ENCODE measurements at places on chromosomes 5 and 9. TPM values are rescaled to one million over a fixed set of nuclear protein-coding genes. Genes with fewer than 3 reads are reported as not detected.

GRCh38 chr9:106889061-106889590 lies 26.2 kb downstream of the ZNF462 start:
- H3K4me1 ChIP-seq: peaks cover 14% of the 10 kb centered on the region
- no peak overlapping the region for H3K4me3 ChIP-seq
- H3K36me3 ChIP-seq: no peaks in the 10 kb centered on the region
- H3K27ac ChIP-seq: no peak overlapping the region

GRCh38 chr9:123599781-123600180 lies 243.8 kb downstream of the CRB2 start:
- H3K27ac ChIP-seq: no peak overlapping the region
- no peaks in the 10 kb centered on the region for H3K4me1 ChIP-seq
- H3K27me3 ChIP-seq: no peaks in the 10 kb centered on the region
- H3K4me3 ChIP-seq: no peak overlapping the region

DNA sequence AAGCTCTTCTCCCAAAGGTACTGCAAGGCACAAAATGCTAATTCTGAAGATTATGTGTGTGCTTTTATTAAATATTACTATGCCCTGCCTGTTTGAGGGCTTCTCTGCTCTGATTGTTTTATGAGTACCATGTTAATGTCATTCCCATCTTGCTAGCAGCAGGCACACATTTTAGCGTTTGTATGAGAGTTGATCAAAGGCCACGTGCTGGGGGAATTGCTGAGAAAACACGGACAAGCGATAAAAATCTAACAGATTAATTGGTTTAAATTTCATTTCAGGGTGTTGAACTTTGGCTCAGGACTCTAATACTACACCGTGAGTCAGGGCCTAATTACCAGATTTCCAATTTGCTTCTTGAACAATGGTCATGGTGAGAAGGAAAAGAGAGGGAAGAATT lies 298.4 kb downstream of the EBF1 start:
- H3K27me3 ChIP-seq: no peaks in the 10 kb centered on the region
- H3K36me3 ChIP-seq: no peaks in the 10 kb centered on the region
- H3K4me3 ChIP-seq: no peak overlapping the region
- H3K4me1 ChIP-seq: no peaks in the 10 kb centered on the region
- no peak overlapping the region for H3K27ac ChIP-seq
- DNase-seq: peak; percentile 10

- H3K4me1 ChIP-seq: no peaks in the 10 kb centered on the region
- no peak overlapping the region for H3K27ac ChIP-seq
- DNase-seq: no peak
- no peaks in the 10 kb centered on the region for H3K27me3 ChIP-seq
- H3K4me3 ChIP-seq: no peak overlapping the region
These were observed 40.8 kb upstream of the ROPN1L start for GRCh38 chr5:10400831-10401230.

- no peaks in the 10 kb centered on the region for H3K27me3 ChIP-seq
- H3K36me3 ChIP-seq: no peaks in the 10 kb centered on the region
- no peak for DNase-seq
- no peak overlapping the region for H3K4me3 ChIP-seq
- H3K27ac ChIP-seq: no peak overlapping the region
- H3K4me1 ChIP-seq: no peaks in the 10 kb centered on the region
These were observed 31.4 kb upstream of the SYK start for GRCh38 chr9:90770182-90770738.

DNA sequence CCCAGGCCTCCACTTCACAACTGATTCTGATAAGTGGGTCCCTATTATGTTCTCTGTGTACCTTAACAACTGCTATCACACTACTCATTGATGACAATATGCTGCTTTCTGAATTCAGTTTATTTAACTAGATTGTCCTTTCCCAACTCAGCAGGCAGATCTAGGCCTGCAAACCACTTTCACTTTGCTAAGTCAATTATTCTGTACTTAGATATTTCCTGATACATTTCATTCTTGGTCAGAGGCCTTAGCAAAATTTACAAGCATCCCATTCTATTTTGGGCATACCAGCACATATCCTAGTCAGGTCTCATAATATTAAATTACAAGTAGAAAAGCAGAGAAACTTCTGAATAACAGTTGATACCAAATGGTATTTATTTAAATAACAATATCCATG lies 235.7 kb upstream of the HAPLN1 start:
- H3K27me3 ChIP-seq: no peaks in the 10 kb centered on the region
- no peak for DNase-seq
- no peaks in the 10 kb centered on the region for H3K4me1 ChIP-seq
- no peak overlapping the region for H3K27ac ChIP-seq
- H3K4me3 ChIP-seq: no peak overlapping the region

TRIM41 gene
- total RNA-seq: 34.9 TPM

DNA sequence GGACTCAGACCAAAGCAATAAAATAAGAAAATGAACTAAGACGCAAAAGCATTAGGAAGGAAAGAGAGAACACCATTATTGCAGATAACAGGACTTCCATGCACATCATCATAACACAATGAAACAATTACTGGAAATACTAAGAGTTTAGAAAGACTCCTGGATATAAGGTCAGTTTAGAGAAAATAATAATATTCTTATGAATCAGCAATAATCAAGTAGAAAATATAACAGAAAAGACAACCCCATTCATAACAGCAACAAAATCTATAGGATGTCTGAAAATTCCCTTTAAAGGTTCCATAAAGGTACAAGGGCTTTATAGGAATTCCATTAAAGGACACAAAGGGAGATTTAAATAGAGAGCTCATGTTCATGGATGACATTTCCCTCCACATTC lies 73.0 kb downstream of the SPTLC1 start:
- no peaks in the 10 kb centered on the region for H3K4me1 ChIP-seq
- no peak overlapping the region for H3K27ac ChIP-seq
- peaks cover 47% of the 10 kb centered on the region for H3K36me3 ChIP-seq
- H3K4me3 ChIP-seq: no peak overlapping the region

DNA sequence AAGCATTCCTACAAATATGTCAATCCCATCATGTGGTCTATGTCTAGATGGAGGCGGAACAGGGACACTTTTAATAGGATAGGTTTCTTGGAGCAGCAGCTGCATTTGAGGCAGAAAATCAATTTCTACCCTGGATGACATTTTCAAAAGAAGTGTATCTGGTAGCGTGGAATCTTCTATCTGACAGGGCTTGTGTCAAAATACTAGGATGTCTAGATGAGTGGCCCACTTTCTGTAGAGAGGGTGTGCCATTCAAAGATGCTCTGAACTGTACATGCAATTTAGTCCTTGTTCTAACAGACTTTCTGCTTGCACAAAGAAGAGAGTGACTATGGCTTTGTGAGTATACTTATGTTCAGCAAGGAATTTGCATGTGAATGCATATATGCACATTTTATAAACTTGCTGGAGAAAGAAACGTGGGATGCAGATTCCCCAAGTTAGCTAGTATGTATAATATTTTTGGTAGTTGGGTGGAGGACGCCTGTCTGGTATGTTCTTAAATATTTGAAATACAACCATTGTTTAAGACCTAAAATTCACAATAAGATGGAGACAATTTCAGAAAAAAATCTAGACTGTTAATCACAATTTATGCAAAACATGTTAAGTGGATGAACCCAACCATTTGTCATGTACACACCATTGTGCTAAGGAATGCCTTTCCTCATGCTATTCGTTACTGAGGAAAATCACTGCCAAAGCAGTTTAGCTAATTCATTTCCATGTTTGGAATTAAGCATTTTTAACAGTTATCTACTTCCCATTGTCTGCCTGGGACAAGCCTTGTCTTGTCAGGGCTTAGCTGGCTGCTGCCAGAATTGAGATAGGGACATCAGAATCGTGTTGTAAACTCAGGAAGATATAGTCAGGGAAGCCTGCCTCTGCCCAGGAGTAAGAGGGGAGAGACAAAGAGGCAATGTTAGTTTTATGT lies 129.1 kb upstream of the MEF2C start:
- no peak for DNase-seq
- no peaks in the 10 kb centered on the region for H3K27me3 ChIP-seq
- H3K4me3 ChIP-seq: no peak overlapping the region
- H3K27ac ChIP-seq: no peak overlapping the region
- no peaks in the 10 kb centered on the region for H3K36me3 ChIP-seq

DNA sequence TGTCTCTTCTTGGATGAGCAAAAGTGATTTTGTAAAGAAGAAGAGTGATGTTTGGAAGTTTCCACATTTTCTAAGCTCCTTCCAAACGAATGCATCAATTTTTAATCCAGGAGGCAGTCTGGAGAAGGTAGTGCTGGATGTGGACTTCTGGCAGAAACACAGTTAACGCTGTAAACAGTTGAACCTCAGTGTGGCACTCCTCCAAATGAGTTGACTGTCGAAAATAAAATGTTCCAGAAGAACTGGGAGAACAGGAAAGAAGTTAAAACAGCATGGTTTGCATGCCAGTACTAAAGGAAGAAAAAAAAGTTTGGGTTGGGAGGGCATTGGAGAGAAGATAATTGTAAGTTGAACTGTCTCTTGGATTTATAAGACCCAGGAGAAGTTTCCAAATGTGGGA lies 6.5 kb downstream of the ZNF462 start:
- H3K27me3 ChIP-seq: no peaks in the 10 kb centered on the region
- peak overlapping the region; percentile 52 for H3K27ac ChIP-seq
- no peak for DNase-seq
- H3K36me3 ChIP-seq: no peaks in the 10 kb centered on the region

GRCh38 chr5:62266573-62266972 lies 39.4 kb upstream of the KIF2A start:
- no peaks in the 10 kb centered on the region for H3K36me3 ChIP-seq
- H3K27ac ChIP-seq: no peak overlapping the region
- no peaks in the 10 kb centered on the region for H3K4me1 ChIP-seq

DNA sequence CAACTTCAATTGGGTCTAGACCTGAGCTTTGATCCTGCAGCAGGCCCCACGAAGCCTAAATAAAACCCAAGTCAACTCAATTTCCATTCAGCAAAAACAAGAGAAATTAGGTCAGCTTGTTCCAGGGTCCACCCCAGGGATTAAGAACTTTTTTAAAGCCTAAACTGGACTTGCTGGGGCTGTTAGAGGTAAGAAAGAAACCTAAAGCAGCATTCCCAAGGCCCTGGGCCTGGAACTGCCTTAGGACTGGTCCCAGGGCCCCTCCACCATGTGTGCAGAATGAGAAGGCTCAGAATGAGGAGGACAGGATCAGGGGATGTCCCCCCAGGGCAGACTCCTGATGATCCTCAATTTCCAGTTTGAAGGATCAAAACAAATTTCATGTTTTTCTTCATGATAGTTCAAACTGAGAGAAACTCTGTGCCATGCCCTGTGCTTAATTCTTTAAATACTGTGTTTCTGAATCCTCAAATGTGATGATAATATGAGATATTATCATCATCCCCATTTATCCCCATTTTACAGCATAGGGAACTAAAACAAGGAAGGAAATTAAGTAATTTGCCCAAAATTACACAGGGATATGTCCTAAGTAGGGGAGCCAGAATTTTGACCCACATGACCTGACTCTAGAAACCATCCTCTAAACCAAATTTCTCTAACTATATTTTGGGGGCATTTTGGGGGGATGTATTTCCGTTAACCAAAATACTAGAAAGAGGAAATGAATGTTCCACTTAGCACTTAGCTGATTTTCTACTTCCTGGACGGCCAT lies 64.5 kb downstream of the DENND1A start:
- H3K27ac ChIP-seq: no peak overlapping the region
- H3K4me1 ChIP-seq: peaks cover 2% of the 10 kb centered on the region
- H3K4me3 ChIP-seq: no peak overlapping the region
- DNase-seq: no peak

DNA sequence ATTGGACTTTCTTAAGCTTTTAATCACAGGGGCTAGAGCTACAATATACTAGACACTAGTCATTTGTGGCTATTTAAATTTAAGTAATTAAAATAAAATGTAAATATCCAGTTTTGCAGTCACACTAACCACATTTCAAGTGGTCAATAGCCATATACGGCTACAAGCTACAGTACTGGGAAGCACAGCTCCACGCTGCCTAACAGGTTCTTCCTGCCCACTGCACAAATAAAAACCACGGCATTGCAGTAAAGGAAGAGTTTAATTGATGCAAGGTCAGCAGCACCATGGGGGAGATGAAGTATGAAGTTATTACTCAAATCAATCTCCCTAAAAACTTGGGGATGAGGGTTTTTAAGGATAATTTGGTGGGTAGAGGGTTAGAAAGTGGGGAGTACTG lies 134.1 kb downstream of the LURAP1L start:
- H3K4me1 ChIP-seq: no peaks in the 10 kb centered on the region
- H3K27me3 ChIP-seq: no peaks in the 10 kb centered on the region
- no peak overlapping the region for H3K4me3 ChIP-seq
- H3K27ac ChIP-seq: no peak overlapping the region

GRCh38 chr9:28056006-28056405 lies 482.7 kb upstream of the C9orf72 start:
- no peaks in the 10 kb centered on the region for H3K4me1 ChIP-seq
- DNase-seq: no peak
- H3K4me3 ChIP-seq: no peak overlapping the region
- H3K27ac ChIP-seq: no peak overlapping the region
- no peaks in the 10 kb centered on the region for H3K36me3 ChIP-seq

- no peak for DNase-seq
- H3K36me3 ChIP-seq: no peaks in the 10 kb centered on the region
- H3K4me1 ChIP-seq: no peaks in the 10 kb centered on the region
- H3K4me3 ChIP-seq: no peak overlapping the region
- no peak overlapping the region for H3K27ac ChIP-seq
These were observed 109.9 kb downstream of the CACNA1B start for GRCh38 chr9:137987244-137988030.

DNA sequence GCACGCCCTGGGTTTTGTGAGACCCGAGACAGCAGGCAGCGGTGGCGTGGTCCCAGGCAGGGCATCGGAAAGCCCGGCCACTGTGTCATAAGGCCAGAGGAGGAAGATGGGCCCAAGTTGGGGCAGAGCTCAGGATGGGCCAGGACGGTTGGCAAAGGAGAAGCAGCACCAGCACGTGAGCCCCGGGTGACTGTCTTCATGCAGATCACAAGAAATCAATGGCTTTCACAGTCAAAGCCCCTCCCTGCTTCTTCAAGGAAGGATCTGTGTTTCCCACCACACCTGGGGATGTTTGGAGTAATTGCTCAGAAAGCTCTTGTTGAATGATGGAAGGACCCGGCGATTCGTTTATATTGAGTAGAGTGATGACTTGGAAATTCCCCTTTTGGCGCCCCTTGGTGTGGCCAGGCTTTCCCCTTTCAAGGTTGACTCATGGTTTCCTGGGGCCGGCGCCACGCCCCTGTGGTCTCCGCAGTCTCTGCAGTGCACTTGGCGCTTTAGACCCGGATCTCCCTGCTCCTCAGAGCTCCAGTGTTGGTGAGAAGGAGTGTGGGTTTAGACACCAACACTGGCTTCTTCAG lies 52.1 kb downstream of the IL31RA start:
- no peaks in the 10 kb centered on the region for H3K4me1 ChIP-seq
- no peaks in the 10 kb centered on the region for H3K27me3 ChIP-seq
- H3K36me3 ChIP-seq: no peaks in the 10 kb centered on the region
- no peak overlapping the region for H3K27ac ChIP-seq

GARNL3 gene
- total RNA-seq: 10.2 TPM

ABO gene
- total RNA-seq: 29.0 TPM

DNA sequence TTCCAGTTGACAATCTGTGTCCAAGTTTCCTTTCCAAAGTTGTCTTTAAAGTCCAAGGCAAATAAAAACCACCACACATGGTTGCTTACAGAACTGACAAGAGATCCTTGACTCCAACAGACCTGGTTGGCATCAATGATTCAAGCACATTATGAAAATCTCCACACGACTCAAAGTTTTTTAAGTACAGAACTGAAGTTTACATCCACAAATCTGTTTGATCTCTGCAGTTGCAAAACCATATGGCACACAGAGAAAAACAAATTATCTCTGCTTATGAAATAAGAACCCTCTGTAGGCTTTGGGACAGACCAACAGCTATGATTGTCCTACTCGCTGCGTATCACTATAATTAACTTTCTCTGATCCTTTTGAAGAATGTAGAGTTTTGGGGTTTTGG lies 60.8 kb downstream of the MLLT3 start:
- H3K27ac ChIP-seq: no peak overlapping the region
- no peak for DNase-seq
- H3K4me1 ChIP-seq: no peaks in the 10 kb centered on the region
- H3K36me3 ChIP-seq: no peaks in the 10 kb centered on the region

SPINK6 gene
- total RNA-seq: not detected
